ENCODE measurements at places on chromosomes 7 and 10. TPM values are rescaled to one million over a fixed set of nuclear protein-coding genes. Genes with fewer than 3 reads are reported as not detected.

Gene WASHC2C
- total RNA-seq: 126 TPM

Gene KLF14
- 3.0 TPM for total RNA-seq

Gene ZNF511
- total RNA-seq: 25.6 TPM

Gene HOXA7
- total RNA-seq: 22.9 TPM

DNA sequence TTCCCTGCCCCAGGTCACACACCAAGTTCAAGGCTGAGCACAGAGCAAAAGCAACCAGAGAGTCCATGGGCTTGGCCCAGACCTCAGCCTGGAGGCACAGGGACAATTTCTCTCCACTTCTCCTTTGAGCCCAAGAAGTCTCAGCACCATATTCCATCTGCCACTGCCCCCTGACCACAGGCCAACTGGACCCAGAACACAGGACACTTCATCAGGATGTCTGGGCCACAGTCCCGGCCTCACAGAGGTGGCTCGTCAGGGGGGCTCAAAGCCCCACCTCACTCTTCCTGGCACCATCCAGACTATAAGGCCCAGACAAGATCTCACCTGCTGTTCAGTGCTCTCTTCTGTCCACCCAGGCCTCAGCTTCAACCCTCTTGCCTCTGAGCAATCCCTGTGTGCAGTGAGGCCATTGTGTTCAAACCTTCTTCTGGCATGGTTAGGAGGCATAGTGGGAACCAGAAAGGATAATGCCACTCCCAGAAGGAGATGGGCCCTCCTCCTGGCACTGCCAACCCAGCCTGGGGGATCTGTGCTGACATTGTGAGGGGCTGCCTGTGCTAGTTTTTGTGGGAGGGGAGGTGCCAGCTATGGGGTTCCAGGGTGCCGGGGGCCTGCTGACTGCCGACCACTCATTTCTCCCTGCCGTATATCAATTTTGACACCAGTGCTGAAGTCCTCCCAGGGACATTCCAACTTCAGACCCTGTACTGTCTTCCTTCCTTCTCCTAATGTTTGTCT, 49.7 kb upstream of the ANTXRL start:
- no peak for DNase-seq

DNA sequence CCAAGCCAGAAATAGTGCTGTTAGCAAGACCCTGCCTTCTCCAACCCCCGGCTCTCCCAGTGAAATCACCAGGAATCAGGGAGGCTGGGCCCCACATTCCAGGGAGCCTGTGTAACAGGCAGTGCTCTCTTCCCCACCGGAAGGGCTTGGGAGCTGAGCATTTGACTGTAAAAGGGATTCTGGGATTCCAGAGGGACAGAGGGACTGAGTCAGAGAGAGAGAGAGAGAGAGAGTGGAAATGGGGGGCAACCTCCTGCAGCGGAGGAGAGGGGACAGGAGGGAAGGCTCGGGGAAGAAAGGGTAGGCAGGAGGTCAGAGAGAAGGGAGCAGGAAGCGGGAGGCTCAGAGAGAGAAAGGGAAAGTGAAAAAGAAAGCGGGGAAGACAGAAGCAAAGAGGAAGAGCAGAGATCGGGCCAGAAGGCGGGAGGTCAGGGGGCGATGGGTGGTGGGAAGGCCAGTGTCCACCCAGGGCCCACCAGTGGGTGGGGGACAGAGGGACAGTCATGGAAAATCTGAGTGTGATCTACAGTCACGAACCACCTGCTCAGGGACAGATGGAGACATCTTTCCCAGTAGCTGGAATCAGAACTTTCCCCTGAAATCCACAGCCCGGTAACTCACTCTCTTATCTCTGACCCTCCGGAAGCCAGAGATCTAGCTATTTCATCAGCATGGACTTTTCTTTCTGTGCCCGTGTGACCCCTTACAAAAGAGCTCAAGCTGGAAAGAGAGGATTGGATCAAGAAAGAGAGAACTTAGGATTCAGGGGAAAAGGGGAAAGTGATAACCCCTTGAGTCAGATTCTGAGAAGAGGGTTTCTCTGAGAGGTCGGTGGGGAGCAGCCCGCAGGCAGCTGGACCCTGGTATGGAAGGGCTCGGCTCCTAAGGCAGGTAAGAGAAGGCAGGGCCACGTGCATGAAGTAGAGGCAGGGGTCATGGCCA, 4.6 kb upstream of the SERPINE1 start:
- DNase-seq: peak; percentile 65

GRCh38 chr10:47418321-47418720, 34.2 kb upstream of the ZNF488 start:
- no peak for DNase-seq

GRCh38 chr7:28174442-28174841, 6.2 kb downstream of the JAZF1 start:
- DNase-seq: no peak

- no peak for DNase-seq
Measured at GRCh38 chr10:5965266-5965665, 12.1 kb downstream of the IL15RA start.

- DNase-seq: no peak
Measured at GRCh38 chr7:76272851-76273497, 29.5 kb upstream of the HSPB1 start.

- DNase-seq: no peak
Measured at GRCh38 chr7:128215739-128216138, 25.3 kb upstream of the LEP start.

DNA sequence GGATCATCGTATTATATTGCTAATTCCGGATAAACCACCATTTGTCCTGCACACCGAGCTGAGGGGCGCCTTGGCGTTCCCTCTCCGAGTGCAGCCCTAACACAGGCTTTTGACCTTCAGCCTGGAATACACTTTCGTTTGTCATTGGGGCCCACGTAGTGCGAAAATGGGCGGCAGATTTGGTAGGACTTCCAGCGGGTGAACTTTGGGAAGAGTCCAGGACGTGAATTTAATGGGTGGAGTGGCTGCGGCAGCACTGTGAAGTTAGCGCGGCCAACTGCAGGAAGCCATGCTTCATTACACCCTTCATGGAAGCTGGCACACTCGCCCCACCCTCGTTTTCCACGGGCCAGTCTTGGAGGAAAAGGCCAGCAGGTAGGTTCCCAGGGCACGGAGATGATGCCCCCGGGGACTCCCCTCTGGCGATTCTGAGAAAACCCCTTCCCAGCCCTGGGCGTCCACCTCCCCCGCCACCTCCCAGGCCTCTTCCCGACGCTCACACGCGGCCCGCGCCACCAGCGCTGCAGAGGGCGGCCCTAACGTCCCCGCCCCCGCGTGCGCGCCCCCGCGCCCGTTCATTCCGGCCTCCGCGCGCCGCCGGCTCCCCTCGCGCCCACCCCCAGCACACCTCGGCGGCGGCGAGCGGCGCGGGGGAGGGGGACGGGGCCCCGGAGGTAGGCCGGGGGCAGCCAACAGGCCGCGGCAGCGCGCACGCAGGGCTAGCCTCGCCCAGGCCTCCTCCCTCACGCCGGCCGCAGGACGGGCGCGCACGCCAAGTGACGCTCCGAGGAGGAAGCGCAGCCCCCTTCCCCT, at the start of gene MLLT10:
Gene MLLT10, plus strand, starts transcription at position 766 of the 813 bp plus-strand sequence. CDS start 413 bp downstream, outside the sequence.
- DNase-seq: peak; percentile 94

- no peak for DNase-seq
Measured at GRCh38 chr10:120582753-120583152, 125.7 kb downstream of the PLPP4 start.

GRCh38 chr10:118978998-118979350, 50.5 kb upstream of the NANOS1 start:
- no peak for DNase-seq

DNA sequence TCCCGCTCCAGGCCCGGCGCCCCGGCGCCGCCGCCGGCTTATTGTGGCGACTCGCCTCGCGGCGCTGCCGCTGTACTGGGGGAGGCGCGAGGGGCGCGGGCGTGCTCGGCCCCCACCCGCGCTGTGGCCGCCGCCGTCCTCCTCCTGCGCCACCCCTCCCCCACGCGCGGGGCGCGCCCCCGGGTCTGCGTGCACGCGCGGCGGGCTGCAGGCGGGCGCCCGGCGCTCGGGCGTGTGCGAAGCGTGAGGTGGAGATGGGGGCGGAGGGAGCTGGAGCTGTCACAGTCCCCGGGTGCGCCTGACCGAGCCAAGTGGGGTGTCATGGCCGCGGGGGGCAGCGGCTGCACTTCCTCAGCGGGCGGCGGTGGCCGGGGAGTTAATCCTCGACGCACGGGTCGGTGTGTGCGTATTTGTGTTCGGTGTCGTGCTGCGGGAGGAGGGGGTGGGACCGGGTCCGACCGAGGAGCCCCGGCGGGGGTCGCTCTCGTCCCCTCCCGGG, 672 bp downstream of the LCOR start:
- DNase-seq: peak; percentile 90

- no peak for DNase-seq
Measured at GRCh38 chr10:4941540-4942330, 21.5 kb upstream of the AKR1C1 start.

GRCh38 chr10:5530412-5530806, 5.6 kb downstream of the CALML3 start:
- DNase-seq: peak; percentile 3

DNA sequence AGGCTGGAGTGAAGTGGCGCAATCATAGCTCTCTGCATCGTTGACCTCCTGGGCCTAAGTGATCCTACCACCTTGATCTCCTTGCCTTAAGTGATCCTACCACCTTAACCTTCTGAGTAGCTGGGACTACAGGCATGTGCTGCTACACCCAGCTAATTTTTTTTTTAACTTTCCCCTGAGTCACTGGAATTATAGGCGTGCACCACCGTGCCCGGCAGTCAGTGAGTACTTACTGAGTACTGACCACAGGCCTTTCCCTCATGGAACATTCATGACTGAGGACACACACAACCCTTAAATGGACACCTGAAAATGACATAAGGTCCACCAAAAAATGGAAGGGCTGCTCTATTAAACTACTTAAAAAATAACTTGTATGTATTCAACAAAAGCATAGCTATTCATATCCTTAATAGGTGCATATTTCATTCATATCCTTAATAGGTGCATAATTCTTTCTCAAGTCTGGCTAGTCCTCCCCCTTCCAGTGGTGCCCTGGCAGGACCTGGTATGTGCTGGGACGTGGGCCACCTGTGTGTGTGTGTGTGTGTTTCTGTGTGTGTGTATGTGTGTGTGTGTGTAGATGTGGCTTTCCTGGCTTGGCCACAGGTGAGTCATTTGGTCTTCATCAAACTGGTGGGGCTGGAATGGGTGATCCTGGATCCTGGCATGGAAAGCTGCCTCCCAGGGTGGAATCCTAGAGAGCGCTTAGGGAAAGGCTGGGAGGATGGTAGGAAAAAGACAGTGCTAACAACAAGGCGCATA, 3.5 kb downstream of the FAM180A start:
- DNase-seq: no peak

GRCh38 chr7:111642373-111642772, 80.1 kb upstream of the IMMP2L start:
- DNase-seq: no peak

DNA sequence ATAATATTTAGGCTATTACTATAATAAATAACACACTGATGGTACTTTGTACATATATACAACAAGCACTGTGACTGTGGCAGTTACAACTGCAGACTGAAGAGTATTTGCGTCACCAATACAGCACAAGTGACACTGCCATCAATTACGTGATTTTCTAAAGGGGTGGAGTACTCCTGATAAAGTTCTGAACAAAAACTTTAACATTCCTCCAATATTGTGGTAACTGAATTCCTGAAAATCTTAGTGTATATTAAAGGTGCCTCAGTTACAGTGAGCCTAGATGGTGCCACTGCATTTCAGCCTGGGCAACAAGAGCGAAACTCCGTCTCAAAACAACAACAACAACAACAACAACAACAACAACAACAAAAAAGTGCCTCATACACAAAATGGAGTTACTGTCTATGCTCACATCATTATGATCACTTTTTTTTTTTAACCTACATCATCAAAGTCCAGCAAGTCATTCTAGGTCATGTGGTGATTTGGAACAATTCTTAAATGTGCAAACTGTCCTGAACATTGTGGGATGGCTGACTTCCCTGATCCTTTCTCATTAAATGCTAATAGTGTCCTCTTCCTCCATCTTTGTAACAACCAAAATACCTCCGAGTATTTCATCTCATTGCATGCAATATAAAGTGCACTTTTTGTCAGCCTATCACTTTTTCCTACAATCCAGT, 15.1 kb downstream of the BRAF start:
- no peak for DNase-seq

Measured in transverse colon (tissue), 4 donors.